Muscle of leg (tissue), 16 donors: ENCODE measurements at places on chromosomes 5 and 9. TPM values are rescaled to one million over a fixed set of nuclear protein-coding genes. Genes with fewer than 3 reads are reported as not detected.

RANBP17 gene
- polyA plus RNA-seq = 5.4 TPM

GPR150 gene
- polyA plus RNA-seq = 0.22 TPM

DNA sequence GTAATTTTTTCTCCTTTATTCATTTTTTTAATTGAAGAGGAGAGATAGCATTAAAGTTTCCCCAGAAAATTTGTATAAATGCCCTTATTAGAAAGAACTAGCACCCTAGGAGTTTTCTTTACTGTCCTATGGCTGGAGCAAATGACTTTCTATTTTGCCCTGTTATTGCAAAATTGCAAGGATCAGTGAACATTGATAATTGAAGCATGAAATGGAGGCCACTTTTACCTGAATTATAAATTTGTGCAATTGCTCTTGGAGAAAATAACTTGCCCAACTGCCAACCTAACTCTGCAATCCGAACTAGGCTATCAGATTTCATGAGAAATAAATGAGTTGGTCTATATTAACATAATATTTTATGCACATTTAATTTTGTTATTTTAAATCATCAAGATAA lies 111.9 kb downstream of the MTRR start:
- H3K27me3 ChIP-seq = no peaks in the 10 kb centered on the region
- H3K36me3 ChIP-seq = no peaks in the 10 kb centered on the region
- no peak overlapping the region for H3K27ac ChIP-seq

DNA sequence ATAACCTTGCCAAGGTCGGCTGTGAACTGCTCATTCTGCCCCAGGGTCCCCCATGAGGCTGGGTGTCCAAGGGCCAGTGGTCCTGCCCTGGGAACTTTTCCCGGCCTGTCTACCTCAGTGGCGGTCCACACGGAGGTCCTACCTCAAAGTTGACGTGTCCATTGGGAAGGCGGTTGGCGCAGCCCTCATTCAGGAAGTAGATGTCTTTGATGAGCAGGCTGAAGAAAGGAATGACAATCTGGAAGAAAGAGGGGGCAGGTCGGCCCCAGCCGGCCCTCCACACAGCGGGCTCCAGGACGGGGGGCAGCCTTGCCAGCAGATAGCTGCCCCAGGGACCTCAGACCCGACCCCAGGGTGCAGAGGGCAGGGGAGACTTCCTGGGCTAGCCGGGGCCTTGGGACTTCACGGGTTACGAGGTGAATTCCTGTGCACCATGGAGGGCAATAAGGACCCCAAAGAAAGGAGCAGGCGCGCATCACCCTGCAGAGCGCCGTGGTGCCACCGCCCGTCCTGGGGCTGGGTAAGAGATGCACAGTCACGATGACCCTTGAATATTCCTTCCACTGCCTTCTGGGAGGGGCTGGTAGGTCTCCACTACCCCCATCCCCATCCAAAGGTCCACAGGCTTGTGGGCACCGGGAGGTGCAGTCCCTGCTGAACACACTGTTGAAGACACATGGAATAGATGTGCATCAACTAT lies 42.9 kb upstream of the RNF130 start:
- no peaks in the 10 kb centered on the region for H3K36me3 ChIP-seq
- H3K27me3 ChIP-seq = no peaks in the 10 kb centered on the region
- H3K27ac ChIP-seq = no peak overlapping the region
- no peak overlapping the region for H3K4me3 ChIP-seq

GRCh38 chr5:38722918-38723317 lies 122.9 kb upstream of the OSMR start:
- H3K27me3 ChIP-seq = no peaks in the 10 kb centered on the region
- H3K27ac ChIP-seq = no peak overlapping the region
- H3K4me3 ChIP-seq = no peak overlapping the region

- H3K27ac ChIP-seq = no peak overlapping the region
- H3K4me1 ChIP-seq = no peaks in the 10 kb centered on the region
- no peak for DNase-seq
- H3K4me3 ChIP-seq = no peak overlapping the region
Measured at GRCh38 chr9:36942891-36943290, 91.2 kb downstream of the PAX5 start.

- no peak overlapping the region for H3K27ac ChIP-seq
- no peak for DNase-seq
- no peaks in the 10 kb centered on the region for H3K4me1 ChIP-seq
Measured at GRCh38 chr5:35024911-35025510, 22.7 kb downstream of the AGXT2 start.

- peaks cover 84% of the 10 kb centered on the region for H3K27me3 ChIP-seq
- peak overlapping the region; percentile 50 for H3K4me3 ChIP-seq
- peak overlapping the region; percentile 47 for H3K27ac ChIP-seq
- H3K36me3 ChIP-seq = no peaks in the 10 kb centered on the region
- H3K4me1 ChIP-seq = peaks cover 43% of the 10 kb centered on the region
- DNase-seq = peak; percentile 42
Measured at GRCh38 chr5:135031813-135032694, 2.0 kb downstream of the PITX1 start.
